ENCODE measurements at places on chromosomes 16 and 17.

DNA sequence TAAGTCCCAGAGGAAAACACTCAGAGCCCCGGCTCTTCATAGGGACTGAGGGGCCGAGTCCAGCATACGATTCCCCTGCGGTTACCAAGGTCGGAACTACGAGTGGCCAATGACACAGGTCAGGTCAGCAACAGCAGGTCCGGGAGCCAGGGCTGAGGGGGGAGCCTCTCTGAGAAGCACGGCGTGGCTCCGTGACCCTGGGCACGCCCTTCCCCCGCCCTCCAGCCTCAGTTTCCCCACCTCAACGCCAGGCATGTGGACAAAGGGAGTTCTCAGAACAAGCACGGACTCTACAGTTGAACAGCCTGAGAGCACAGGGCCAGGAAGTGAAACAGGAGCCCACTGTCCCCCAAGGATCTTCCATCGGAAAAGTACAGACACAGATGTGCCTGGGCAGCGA, 25.6 kb downstream of the TPSD1 start:
- no peak for DNase-seq

DNA sequence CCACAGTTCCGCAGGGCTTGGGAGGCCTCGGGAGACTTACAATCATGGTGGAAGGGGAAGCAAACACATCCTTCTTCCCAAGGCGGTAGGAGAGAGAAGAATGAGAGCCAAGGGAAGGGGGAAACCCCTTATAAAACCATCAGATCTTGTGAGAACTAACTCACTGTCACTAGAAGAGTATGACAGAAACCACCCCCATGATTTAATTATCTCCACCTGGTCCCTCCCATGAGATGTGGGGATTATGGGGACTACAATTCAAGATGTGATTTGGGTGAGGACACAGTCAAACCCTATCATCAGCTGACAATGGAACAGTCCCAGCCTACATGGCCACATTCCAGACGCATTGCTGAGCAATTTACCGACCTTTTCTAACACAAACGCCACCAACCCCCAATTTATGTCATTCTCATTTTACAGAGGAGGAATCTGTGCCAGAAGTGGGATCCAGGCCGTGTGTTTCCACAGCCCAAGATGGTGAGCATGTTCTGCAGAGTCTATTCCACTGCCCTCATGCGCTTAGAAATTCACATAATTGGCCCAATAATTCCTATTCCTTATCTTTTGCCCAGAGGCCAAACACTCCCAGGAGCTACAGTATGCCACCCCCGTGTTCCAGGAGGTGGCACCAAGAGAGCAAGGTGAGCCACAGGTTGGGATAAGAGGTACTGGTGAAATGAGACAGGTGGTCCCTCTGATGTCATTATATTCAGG, 17.3 kb downstream of the MILR1 start:
- DNase-seq: no peak

DNA sequence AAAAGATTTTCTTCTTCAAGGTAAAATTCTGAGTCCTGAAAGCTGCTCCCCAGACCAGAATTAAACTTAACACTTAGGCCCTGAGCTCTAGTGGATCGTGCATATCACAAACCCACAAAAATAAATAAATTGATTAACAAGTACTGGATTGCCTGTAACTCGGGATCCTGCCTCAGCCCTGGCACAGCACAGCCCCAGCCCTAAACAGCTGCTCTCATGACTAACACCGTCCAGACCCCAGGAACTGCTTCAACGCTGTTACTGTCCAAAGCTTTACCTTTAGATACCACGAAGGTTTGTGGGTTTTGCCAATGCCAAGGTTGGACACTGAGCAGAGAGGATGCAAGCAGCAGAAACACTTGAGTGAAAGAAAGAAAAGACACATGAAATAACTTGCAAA, 172.5 kb downstream of the COPRS start:
- DNase-seq: no peak

DNA sequence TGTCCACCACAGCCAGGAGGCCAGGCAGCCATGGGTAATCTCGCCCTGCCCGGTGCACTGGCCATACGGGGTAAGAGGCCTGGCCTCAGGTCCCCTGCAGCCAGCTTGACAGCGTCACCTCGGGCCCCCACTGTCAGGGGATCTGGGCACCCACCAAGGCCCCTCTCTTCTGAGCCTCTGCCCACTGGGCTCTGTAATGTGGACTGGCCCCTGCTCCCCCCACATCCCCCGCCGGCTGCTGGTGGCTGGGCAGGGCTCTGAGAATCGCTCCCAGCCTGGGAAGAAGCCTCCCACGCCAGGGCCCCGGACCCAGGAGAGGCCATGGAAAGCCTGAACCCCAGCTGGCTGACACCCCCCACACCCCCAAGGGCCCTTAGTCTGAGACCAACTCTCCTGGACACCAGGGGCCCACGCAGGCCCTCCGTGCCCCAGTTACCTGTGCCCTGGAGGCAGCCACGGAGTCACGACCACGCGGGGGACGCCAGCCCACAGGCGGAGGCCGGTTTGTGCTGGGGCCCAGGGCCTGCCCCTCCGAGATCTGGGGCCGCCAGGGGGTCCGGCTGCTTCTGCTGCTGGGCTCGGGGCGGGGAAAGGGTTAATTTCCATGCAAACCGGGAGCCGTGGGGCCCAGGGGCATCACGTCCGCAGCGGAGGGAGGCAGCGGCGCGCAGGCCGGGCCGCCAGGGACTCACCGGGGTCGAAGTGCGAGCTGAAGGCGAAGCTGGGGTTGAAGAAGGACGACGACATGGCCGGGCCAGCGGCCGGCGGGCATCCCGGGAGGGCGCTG, at the start of gene PVALEF:
TSS of gene PVALEF (plus strand) at position 262 of the 787 bp plus-strand sequence. CDS start 15,720 bp downstream, outside the sequence.
- no peak for DNase-seq

DNA sequence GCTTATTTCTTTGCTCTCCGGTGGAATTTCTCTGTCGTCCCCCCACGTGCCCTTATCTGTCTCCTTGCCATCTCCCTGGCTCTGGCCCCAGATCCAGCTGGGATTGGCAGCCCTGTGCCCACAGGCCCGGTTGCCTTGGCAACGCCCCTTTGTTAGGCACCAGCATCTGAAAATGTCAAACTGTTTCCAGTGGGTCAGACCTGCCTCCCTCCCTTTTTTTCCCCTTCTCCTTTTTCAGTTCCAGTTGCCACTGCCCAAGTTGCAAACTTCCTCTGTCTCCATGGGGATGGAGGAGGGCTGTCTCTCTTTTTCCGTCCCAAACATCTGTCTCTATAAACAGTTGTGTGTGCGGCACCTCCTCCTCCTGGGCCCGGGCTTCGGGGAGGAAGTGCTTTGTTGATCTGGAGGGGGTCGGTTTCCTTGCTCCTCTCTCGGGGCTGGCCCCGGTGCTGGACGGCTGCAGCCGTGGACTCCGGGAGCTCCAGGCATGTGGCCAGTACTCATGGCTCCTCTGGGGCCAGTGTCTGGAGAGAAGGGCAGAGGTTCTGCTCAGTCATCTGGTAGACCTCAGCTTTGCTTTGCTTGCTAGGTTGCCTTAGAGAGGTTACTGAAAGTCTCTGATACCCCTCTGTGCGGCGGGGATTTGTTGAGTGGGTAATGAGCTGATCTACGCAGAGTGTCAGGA, 35.3 kb downstream of the SOCS3 start:
- DNase-seq: no peak

- DNase-seq: no peak
Measured at GRCh38 chr17:19750835-19751234, 2.7 kb upstream of the ALDH3A1 start.

- DNase-seq: no peak
Measured at GRCh38 chr17:71613996-71614395, 506.8 kb upstream of the SOX9 start.

GRCh38 chr16:81431554-81432353, 12.9 kb upstream of the CMIP start:
- no peak for DNase-seq

DNA sequence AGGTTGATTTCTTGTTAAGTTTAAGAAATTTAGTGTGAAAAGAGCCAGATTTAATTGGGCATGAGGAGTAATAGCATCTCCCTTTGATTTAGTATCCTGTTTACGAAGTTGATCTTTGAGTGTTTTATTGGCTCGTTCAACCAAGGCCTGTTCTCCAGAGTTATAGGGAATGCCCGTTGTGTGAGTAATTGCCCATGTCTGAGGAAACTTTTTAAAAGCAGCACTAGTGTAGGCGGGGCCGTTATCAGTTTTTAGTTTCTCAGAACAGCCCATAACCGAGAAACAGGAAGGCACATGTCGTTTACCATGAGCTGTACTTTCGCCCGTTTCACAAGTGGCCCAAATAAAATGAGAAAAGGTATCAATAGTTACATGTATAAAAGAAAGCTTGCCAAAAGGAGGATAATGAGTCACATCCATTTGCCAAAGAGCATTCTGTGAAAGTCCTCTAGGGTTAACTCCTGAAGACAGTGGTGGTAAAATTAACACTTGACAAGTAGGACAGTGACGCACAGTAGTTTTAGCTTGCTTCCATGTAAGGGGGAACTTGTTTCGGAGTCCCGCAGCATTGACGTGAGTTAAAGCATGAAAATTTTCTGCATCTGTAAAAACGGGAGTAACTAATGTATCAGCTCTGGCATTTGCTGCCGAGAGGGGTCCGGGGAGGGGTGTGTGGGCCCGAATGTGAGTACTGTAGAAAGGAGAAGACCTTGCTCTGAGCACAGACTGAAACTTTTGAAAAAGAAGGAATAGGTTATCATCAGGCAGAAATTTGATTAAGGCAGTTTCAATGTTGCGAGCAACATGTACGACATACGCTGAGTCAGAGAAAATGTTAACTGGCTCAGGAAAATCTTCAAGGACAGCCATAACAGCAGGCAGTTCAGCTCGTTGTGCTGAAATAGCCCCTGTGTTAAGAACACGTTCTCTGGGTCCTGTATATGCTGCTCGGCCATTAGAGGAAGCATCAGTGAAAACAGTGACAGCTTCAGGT, 18.5 kb upstream of the KCTD5 start:
- DNase-seq: no peak

DNA sequence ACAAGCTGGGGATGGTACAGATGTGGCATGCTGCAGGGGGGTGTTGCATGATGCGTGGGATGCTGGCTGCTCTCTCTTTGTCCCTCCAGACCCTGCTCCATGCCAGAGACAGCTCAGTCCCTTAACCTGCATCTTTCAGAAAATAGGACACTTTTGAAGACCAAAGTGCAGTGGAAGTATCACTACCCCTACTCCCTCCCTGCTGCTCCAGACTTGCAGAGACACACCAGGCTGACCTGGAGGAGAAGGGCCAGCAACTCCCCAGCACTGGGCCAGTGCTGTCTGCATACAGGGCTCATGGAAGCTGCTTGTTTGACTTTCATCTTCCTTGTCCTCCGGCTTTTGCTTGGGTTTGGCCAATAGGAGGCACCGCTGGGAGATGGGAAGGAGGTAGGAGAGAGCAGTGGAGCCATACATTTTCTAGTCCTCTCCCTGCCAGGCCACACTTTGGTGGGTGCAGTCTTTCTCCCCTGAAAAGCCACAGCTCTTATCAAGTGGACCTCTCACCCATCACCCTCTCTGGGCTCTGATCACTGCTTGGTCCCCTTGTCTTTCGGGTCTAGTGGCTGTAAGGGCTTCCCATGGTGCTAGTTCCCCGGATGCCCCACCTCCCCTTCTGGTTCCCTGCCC, 46.1 kb upstream of the NKD1 start:
- no peak for DNase-seq

DNA sequence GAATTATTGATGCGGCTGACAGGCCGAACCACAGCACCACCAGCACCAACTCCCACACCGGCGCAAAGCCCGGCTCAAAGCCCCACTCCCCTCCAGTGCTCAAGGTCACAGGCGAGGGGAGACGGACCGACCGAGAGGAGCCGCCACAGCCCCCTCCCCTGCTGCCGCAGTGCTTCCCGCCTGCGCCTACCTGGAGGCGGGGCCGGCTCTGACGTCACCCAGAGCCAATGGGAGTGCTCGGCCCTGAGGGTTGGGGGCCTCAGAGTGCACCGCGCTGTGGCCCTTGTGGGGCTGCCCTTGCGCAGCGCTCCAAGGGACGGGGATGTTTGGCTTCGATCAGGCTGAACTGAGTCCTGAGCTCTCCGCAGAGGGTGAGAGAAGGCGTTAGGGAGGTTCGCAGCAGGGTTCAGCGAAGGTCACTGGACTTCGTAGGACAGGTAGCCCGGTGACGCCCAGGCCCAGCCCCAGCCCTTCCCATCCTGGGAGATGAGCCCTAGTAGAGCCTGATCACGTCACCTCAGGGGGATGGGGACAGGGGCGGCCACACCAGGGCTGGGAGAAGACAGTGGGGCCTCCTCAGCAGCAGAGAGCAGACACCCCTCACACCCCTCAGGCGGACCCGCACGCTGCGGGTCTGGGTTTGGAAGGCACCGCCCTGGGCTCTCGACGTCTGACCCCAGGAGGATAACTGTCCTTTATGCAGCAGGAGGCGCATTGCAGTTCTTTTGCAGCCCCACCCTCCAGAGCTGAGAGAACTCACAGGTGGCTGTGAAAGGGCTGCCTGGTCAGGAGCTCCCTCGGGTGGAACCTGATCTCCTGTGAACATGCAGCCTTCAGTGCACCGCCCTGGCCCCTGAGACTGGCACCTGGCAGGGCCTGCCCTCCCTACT, 1.5 kb downstream of the NDRG4 start:
- DNase-seq: no peak

GRCh38 chr17:28828294-28829040, 14.1 kb downstream of the FAM222B start:
- DNase-seq: no peak

DNA sequence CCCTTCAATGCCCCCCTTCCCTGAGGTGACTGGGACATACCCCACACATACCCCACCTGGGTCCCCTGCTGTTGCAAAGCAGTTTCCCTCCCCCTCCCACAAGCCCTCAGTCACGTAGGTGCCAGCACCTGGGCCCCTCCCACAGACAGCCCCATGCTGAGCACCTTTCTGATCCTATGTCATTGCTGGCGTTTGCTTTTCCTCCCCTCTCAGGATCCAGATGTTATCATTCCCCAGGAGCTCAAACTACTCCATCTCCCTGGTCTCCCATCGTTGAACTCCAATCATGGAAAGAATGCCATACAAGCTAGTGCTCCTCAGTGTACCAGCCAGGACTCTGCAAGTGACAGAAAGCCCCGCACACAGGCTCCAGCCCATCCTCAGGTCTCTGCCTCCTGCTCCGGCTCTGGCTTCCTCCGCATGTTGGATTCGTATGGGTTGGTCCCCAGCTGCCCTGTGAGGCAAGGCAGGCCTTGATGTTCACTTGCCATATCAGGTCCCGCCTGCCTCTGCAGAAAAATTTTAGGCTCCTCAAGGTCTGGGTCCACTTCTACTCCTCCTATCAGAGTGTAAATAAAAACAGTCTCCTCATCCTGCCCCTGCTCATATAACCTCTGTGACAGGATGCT, 31.4 kb upstream of the MED9 start:
- no peak for DNase-seq

- DNase-seq: no peak
Measured at GRCh38 chr16:11151156-11151884, 104.7 kb downstream of the SOCS1 start.

- DNase-seq: no peak
Measured at GRCh38 chr17:36523113-36523512, 11.6 kb downstream of the MYO19 start.

DNA sequence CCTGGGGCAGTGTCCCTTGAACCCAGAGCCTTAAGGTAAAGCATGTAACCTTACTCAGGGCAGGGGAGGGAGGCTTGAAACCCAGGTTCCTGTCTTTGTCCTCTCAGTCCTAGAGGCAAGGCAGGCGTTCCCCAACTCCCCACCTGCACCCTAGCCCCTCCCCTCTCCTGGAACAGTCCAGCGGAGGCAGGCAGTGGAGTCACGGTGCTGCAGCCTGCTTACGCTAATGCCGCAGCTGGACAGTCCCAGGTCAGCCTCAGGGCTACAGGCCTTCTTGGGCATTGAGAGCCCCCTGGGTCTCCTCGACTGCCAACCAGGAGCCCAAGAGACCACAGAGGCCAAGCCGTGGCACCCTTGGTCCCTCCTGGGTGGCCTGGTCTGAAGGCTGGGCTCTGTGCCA, 6.8 kb upstream of the CD300A start:
- no peak for DNase-seq

Measured in non-pigmented ciliary epithelial cell (primary cell).